A549 treated with AZD2906 at 1 μM for 4 hours (cell line): ENCODE measurements at places on chromosomes 11 and 22. TPM values are rescaled to one million over a fixed set of nuclear protein-coding genes. Genes with fewer than 3 reads are reported as not detected.

The THYN1 gene
- 16.6 to 18.9 TPM (median 17.9 TPM) in 5 replicates for total RNA-seq

The ARHGAP42 gene
- total RNA-seq: 3.6 to 5.7 TPM (median 4.6 TPM) in 5 replicates

The BCR gene
- total RNA-seq: 16.6 to 21.8 TPM (median 20.2 TPM) in 5 replicates

The APOA4 gene
- total RNA-seq: not detected in 5 replicates

The NRXN2 gene
- 0.15 to 0.28 TPM (median 0.24 TPM) in 5 replicates for total RNA-seq

The ATP5MG gene
- total RNA-seq: 146 to 195 TPM (median 184 TPM) in 5 replicates

The OMP gene
- not detected in 5 replicates for total RNA-seq

The FAT3 gene
- total RNA-seq: 0.15 to 0.38 TPM (median 0.25 TPM) in 5 replicates

The FGF19 gene
- total RNA-seq: 0.05 to 0.12 TPM (median 0.06 TPM) in 4 of 5 replicates, not detected in the other

The OR6T1 gene
- not detected in 5 replicates for total RNA-seq

The TMEM126A gene
- 49.2 to 56.5 TPM (median 53.8 TPM) in 5 replicates for total RNA-seq
